Thoracic aorta (tissue), 2 donors: ENCODE measurements at places on chromosomes 3 and 15. TPM values are rescaled to one million over a fixed set of nuclear protein-coding genes. Genes with fewer than 3 reads are reported as not detected.

Gene WNT7A
- total RNA-seq: not detected

DNA sequence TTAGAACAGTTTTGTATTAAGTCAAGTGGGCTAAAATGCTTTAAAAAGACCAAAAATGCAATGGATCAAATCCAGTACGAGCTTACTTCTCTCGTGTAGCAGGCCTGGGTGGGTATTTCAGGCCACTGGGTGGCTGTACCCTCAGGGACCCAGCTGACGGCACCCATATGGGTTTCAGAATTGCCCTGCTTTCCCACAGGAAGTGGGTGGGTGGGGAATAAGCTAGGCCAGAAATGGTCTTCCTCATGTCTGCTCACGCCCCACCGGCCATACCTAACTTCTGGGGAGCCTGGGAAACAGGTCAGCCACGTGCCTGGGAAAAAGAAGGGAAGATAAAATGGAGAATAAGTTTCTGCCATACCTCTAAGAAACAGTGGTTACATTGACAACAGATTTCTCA lies 20.3 kb downstream of the GPR160 start:
- no peak overlapping the region for H3K4me3 ChIP-seq
- no peaks in the 10 kb centered on the region for H3K36me3 ChIP-seq
- DNase-seq: no peak
- H3K27ac ChIP-seq: no peak overlapping the region
- H3K27me3 ChIP-seq: no peaks in the 10 kb centered on the region

DNA sequence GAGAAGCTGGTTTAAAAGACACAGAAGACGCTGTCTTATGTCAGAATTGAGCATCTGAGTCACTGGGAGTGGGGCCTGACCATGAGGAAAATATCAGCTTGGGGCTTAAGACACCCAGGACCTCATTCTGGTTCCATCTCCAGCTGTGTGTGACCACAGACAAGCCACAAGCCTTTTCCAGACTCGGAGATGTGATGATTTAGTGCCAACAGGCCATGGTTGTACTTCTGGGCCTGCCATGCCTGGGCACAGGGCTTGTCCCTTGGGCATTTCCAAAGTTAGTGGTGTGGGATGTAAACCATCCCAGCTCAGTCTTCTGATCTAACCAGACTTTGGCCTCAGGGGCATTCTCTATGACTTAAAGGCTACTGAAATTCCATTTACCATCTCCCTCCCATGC lies 269.8 kb downstream of the RYR3 start:
- peaks cover 3% of the 10 kb centered on the region for H3K4me1 ChIP-seq
- no peaks in the 10 kb centered on the region for H3K36me3 ChIP-seq
- no peaks in the 10 kb centered on the region for H3K27me3 ChIP-seq
- H3K27ac ChIP-seq: peak overlapping the region; percentile 59

DNA sequence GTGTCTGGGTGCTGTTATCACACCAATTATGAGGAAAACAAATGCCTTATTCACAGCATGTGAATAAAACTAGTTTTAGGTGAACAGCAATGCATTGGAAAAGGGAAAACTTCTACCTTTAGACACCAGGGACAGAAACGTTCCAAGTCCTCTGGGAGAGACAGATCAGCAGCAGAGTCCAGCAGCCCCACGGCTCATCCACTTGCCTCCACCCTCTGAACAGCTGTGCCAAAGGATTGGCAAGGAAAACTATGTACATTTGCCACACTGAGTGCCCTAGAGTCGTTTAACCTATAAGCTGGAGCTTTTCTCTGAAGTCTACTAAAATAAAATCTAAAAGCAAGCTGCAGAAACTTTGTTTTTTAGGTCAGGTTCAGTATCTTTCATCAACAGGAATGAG lies 107.7 kb upstream of the EIF1B start:
- no peak overlapping the region for H3K27ac ChIP-seq
- no peaks in the 10 kb centered on the region for H3K4me1 ChIP-seq
- H3K4me3 ChIP-seq: no peak overlapping the region
- DNase-seq: no peak

GRCh38 chr3:164879201-164879600 lies 199.1 kb downstream of the SI start:
- no peak overlapping the region for H3K27ac ChIP-seq

- DNase-seq: no peak
- no peaks in the 10 kb centered on the region for H3K36me3 ChIP-seq
- no peak overlapping the region for H3K27ac ChIP-seq
- H3K27me3 ChIP-seq: no peaks in the 10 kb centered on the region
Measured at GRCh38 chr15:67006083-67007065, 59.0 kb upstream of the SMAD3 start.
